Activated CD4-positive, alpha-beta memory T cell treated with anti-CD3 and anti-CD28 coated beads for 36 hours (primary cell): ENCODE measurements at places on chromosomes 16 and 17. TPM values are rescaled to one million over a fixed set of nuclear protein-coding genes. Genes with fewer than 3 reads are reported as not detected.

DNA sequence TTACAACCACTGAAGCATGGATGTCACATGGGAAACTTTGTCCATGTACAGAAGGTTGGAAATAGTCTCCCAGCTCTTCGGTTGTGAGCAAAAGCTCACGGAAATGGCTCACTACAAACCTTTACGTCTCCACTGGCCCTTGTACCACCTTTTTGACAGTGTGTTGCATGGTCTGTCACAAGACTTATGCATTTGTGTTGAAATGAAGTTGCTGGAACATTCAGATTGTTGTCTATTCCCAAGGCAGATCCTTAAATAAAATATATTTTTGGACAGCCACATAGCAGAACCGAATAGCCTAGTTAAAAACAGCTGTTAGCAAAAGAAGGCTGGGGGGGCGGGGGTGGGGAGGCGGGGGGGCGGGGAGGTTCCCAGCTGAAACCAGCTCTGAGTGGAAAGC, 39.2 kb downstream of the KNOP1 start:
- no peak overlapping the region for H3K27ac ChIP-seq
- H3K4me1 ChIP-seq = no peaks in the 10 kb centered on the region
- peaks cover 43% of the 10 kb centered on the region for H3K36me3 ChIP-seq
- H3K27me3 ChIP-seq = no peaks in the 10 kb centered on the region

GRCh38 chr16:89152831-89153700, 18.5 kb upstream of the CDH15 start:
- no peaks in the 10 kb centered on the region for H3K27me3 ChIP-seq
- peaks cover 24% of the 10 kb centered on the region for H3K36me3 ChIP-seq
- H3K27ac ChIP-seq = no peak overlapping the region

GRIN2A gene
- not detected for total RNA-seq

- no peaks in the 10 kb centered on the region for H3K36me3 ChIP-seq
- peaks cover 41% of the 10 kb centered on the region for H3K27me3 ChIP-seq
- DNase-seq = no peak
- no peak overlapping the region for H3K27ac ChIP-seq
- no peaks in the 10 kb centered on the region for H3K4me1 ChIP-seq
- H3K4me3 ChIP-seq = no peak overlapping the region
These were observed 8.4 kb upstream of the SRCIN1 start for GRCh38 chr17:38613981-38614779.

DNA sequence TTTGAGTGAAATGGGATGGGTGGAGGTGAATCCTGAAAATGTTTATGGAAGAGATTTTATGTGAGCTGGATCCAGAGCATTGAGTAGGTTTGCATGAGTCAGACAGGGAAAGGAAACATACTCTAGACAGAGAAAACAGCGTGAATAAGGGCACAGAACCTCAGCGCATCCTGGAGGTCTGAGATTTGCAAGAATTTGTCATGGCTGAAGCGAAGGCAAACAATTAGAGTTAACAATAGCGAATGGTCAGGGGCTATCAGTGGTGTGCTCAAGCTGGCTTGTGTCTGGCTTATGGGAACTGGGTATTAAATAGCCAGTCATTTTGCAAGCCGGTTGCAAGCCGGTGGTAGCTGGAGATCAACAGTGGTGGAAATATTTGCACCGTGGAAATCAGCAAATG, 36.4 kb downstream of the MAP2K6 start:
- DNase-seq = no peak
- no peak overlapping the region for H3K4me3 ChIP-seq
- H3K36me3 ChIP-seq = peaks cover 4% of the 10 kb centered on the region

- H3K27me3 ChIP-seq = no peaks in the 10 kb centered on the region
- no peak overlapping the region for H3K4me3 ChIP-seq
- peaks cover 10% of the 10 kb centered on the region for H3K36me3 ChIP-seq
These were observed 8.6 kb upstream of the NUDT16L1 start for GRCh38 chr16:4684763-4685162.

GRCh38 chr17:49226771-49227435, 3.7 kb downstream of the PHOSPHO1 start:
- DNase-seq = no peak
- H3K4me1 ChIP-seq = peaks cover 23% of the 10 kb centered on the region
- H3K27me3 ChIP-seq = peaks cover 30% of the 10 kb centered on the region
- H3K36me3 ChIP-seq = peaks cover 7% of the 10 kb centered on the region
- no peak overlapping the region for H3K27ac ChIP-seq

SPN gene
- 109 TPM for total RNA-seq

- H3K27me3 ChIP-seq = peaks cover 37% of the 10 kb centered on the region
- no peak for DNase-seq
- no peak overlapping the region for H3K4me3 ChIP-seq
- no peaks in the 10 kb centered on the region for H3K36me3 ChIP-seq
These were observed 5.2 kb downstream of the CACNA1G start for GRCh38 chr17:50565402-50566350.

- no peak for DNase-seq
- H3K27ac ChIP-seq = no peak overlapping the region
- no peak overlapping the region for H3K4me3 ChIP-seq
- peaks cover 24% of the 10 kb centered on the region for H3K36me3 ChIP-seq
These were observed 42.8 kb downstream of the USP22 start for GRCh38 chr17:20999841-21000532.

TBC1D3E gene
- not detected for total RNA-seq

DNAAF8 gene
- total RNA-seq = not detected

KCNH6 gene
- not detected for total RNA-seq

DNA sequence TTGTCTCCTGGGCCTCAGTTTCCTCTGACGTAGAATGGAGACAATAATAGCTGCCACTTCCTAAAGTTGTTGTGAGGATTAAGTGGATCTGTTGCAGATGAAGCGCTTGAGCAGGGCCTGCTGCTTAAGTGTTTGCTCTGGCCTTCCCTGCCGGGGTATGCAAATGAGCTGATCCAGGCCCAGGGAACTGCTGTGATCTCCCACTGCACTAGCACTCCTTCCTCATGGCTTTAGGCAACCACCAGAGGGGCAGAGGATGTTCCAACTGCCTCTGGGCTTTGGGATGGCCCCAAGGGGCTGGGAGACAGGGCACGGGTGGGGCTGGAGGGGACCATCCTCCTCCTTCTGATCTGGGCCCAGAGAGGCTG, 6.2 kb downstream of the SBK1 start:
- H3K27me3 ChIP-seq = no peaks in the 10 kb centered on the region
- peaks cover 49% of the 10 kb centered on the region for H3K4me1 ChIP-seq
- H3K4me3 ChIP-seq = no peak overlapping the region
- H3K27ac ChIP-seq = no peak overlapping the region
- no peaks in the 10 kb centered on the region for H3K36me3 ChIP-seq
- no peak for DNase-seq

GRCh38 chr16:14415291-14415690, 214.8 kb downstream of the PARN start:
- no peaks in the 10 kb centered on the region for H3K27me3 ChIP-seq
- H3K4me3 ChIP-seq = no peak overlapping the region
- no peaks in the 10 kb centered on the region for H3K4me1 ChIP-seq
- DNase-seq = no peak
- no peak overlapping the region for H3K27ac ChIP-seq

DNA sequence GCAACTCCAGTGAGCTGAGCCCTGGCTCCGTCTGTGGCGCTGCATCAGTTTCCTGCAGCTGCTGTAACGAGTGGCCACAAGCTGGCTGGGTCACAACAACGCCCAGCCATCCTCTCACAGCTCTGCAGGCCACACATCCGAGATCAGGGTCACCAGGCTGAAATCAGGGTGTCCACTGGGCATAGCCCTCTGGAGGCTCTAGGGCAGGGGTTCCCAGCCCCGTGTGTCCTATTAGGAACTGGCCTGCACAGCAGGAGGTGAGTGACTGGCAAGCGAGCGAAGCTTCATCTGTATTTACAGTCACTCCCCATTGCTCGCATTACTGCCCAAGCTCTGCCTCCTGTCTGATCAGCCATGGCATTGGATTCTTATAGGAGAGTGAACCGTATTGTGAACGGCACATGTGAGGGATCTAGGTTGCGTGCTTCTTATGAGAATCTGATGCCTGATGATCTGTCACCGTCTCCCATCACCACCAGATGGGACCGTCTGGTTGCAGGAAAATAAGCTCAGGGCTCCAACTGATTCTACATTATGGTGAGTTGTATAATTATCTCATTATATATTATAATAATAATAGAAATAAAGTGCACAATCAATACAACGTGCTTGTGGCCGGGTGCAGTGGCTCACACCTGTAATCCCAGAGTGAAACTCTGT, 176.5 kb downstream of the SEC14L1 start:
- DNase-seq = no peak
- H3K27me3 ChIP-seq = no peaks in the 10 kb centered on the region
- H3K4me1 ChIP-seq = peaks cover 24% of the 10 kb centered on the region
- H3K4me3 ChIP-seq = no peak overlapping the region

GRCh38 chr16:67406111-67406971, 9.9 kb downstream of the ZDHHC1 start:
- H3K4me1 ChIP-seq = no peaks in the 10 kb centered on the region
- no peak overlapping the region for H3K4me3 ChIP-seq
- no peaks in the 10 kb centered on the region for H3K36me3 ChIP-seq

GRCh38 chr16:22726868-22727267, 87.1 kb upstream of the HS3ST2 start:
- no peaks in the 10 kb centered on the region for H3K36me3 ChIP-seq
- no peak for DNase-seq
- H3K27me3 ChIP-seq = peaks cover 11% of the 10 kb centered on the region
- H3K4me1 ChIP-seq = no peaks in the 10 kb centered on the region
- H3K27ac ChIP-seq = no peak overlapping the region

- no peak overlapping the region for H3K4me3 ChIP-seq
- H3K27ac ChIP-seq = no peak overlapping the region
- no peak for DNase-seq
- no peaks in the 10 kb centered on the region for H3K27me3 ChIP-seq
- H3K4me1 ChIP-seq = peaks cover 26% of the 10 kb centered on the region
These were observed 11.4 kb upstream of the PLK1 start for GRCh38 chr16:23667355-23667659.

DNA sequence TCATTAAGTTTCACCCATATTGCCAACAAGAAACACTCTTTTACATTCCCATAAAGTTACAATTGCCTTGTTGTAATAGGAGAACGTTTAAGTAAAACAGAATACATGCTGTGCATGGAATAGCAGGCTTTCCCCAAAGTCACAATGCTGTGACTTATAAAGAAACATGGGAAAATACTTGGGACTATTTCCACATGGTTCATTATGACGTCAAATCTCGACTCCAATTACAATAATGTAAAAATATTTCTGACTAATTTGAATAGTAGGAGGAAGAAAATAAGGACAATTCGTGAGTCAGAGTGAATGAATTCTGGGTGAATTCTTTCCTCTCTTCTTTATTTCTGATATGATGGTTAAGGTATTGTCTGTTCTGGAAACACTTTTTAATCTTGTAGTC, 52.8 kb downstream of the CDH11 start:
- H3K4me1 ChIP-seq = no peaks in the 10 kb centered on the region
- no peaks in the 10 kb centered on the region for H3K27me3 ChIP-seq
- H3K4me3 ChIP-seq = no peak overlapping the region
- no peak overlapping the region for H3K27ac ChIP-seq

DNA sequence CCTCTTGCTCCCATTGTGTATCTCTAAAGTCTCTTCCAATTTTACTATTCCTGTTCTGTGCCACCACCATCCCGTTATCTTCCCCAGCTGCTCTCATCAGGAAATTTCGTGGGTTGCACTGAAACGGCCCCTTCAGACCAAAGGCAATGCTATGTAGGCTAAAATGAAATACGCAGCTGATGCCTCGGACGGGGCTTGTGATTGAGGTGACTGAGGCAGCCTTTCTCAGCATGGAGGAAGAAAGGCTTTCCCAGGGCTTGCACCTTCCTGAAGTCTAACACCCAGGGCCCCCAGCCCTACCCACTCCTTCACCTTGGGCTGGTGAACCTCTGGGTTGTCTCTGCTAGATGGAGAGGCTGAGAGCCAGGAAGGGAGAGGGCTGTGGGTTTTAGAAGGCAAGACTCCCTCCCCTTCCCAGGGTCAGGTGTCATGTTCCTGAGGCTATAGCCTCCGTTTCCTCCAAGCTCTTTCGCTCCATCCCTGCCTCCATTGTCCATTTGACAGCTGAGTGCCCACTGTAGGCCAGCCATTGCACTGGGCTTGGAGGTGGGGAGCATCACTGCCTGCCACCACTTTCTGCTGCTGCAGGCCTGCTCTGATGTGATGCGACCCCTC, 7.8 kb downstream of the CCDC200 start:
- no peak overlapping the region for H3K4me3 ChIP-seq
- no peak overlapping the region for H3K27ac ChIP-seq
- H3K4me1 ChIP-seq = peaks cover 14% of the 10 kb centered on the region
- peaks cover 16% of the 10 kb centered on the region for H3K36me3 ChIP-seq
- H3K27me3 ChIP-seq = no peaks in the 10 kb centered on the region

TMIGD1 gene
- not detected for total RNA-seq

KIF2B gene
- not detected for total RNA-seq

- DNase-seq = peak; percentile 47
- H3K27me3 ChIP-seq = peaks cover 54% of the 10 kb centered on the region
These were observed 2.5 kb downstream of the TLCD3B start for GRCh38 chr16:30028438-30029076.

DNA sequence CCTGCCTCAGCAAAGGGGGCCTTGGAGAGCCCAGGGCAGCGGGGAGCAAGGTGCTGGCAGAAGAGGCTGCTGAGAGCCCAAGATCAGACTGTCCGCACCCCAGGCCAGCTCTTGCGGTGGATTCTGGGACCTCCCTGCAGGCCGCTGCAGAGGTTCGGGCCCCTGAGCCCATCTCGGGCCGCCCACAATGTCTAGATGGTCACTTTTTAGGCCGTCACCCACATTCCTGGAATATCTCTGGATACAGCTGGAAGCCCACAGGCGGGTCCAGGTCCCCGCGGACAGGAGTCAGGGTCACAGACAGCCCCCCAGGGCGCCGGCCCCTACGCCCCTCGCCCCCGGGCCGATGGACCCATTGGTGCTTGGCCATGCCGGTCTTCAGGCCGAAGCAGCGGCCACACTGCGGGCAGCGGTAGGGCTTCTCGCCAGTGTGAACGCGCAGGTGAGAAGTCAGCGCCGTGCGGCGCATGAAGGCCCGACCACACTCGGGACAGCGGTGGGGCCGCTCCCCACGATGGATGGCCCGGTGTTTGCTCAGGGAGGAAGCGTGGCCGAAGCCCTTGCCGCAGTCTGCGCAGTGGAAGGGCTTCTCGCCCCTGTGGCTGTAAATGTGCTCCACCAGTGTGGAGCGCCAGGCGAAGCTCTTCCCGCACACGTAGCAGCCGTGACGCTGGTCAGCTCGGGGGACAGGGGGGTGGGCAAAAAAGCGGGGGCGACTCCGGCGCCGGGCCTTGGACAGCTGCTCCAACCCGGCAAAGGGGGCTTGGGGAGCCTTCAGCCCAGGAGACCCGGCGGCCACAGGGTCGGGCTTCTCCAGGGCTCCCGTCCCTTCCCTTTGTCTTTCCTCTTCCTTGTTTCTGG, 2.1 kb downstream of the ZNF747 start:
- no peaks in the 10 kb centered on the region for H3K27me3 ChIP-seq
- no peak overlapping the region for H3K27ac ChIP-seq
- DNase-seq = no peak
- no peak overlapping the region for H3K4me3 ChIP-seq
- H3K36me3 ChIP-seq = peaks cover 29% of the 10 kb centered on the region

GRCh38 chr17:2909175-2909845, 113.1 kb downstream of the RAP1GAP2 start:
- H3K27ac ChIP-seq = no peak overlapping the region
- H3K4me3 ChIP-seq = no peak overlapping the region
- H3K36me3 ChIP-seq = peaks cover 22% of the 10 kb centered on the region
- H3K4me1 ChIP-seq = peaks cover 27% of the 10 kb centered on the region

- H3K4me3 ChIP-seq = no peak overlapping the region
- H3K4me1 ChIP-seq = peaks cover 45% of the 10 kb centered on the region
- H3K27me3 ChIP-seq = no peaks in the 10 kb centered on the region
- H3K27ac ChIP-seq = no peak overlapping the region
These were observed 52.2 kb downstream of the SDK2 start for GRCh38 chr17:73592079-73592415.

SERPINF2 gene
- not detected for total RNA-seq
